B cell (primary cell): ENCODE measurements at places on chromosomes 16 and 17.

DNA sequence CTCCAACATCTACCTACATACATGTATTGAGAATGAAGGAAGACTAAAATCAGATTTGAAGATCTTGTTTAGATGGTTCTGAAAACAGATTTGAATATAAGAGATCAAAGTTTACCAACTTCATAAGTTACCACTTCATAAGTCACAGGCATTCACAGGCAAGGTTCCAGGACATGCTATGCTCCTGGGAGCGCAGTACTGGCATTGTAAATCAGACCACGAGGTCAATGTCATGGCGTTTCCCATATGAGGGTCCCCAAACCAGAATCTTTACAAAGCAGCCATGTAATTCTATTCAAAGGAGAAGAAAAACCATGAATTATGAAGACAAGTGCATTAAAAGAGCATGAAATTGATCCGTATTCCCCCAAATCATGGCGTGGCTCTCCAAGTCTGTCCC lies 3.0 kb downstream of the CDH11 start:
- DNase-seq, result no peak

GRCh38 chr16:79130616-79131015 lies 469.9 kb downstream of the MAF start:
- no peak for DNase-seq

- no peak for DNase-seq
Measured at GRCh38 chr17:64017381-64017980, 3.0 kb downstream of the ICAM2 start.

DNA sequence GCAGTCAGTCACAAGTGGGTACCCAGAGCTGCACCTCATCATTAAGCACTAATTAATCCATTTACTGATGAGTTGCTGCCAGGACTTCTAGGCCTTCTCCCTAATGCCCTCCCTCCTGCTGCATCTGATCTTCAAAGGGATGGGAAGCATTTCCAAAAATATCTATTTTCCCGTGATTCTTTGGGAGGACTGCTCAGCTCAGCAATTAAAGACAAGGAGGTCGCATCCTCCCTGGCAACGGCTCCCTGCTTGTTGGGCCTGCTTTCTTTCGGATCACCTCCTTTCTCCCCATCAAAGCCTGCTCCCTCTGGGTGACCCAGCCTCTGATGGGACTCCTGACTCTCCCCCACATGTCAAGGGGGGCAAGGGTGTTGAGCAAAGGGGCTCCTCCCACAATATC lies 26.0 kb upstream of the SPPL2C start:
- no peak for DNase-seq

GRCh38 chr16:2948807-2949704 lies 15.0 kb upstream of the KREMEN2 start:
- no peak for DNase-seq

DNA sequence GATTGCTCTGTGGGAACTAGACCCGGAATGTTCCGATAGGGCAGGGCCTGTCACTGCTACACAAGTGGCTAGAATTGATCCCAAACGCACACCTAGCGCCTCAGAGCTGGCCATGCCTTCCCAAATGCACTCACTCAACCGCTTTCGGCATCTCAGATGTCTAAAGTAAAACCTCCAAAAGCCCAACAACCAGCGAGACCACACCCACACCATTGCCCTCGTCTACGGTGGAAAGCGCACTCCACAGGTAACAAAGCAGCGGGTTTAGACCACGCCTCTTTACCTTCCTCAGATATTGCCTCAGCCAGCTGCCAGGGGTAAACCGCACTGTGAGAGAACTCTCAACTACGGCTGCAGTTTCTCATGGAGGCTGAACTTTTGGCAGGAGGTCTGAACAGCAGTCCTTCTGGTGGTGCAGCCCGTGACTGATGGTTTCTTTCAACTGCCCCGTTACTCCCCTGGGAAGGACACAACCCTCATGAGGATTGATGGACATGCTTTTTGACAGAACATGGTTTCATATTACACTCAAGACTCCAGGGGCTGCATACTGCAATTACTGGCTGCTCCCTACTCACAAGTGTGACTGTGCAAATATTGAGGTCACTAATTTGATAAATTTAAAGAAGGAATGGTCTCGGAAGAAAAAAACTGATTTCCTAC lies 34.5 kb downstream of the USP7 start:
- DNase-seq, result no peak

GRCh38 chr17:27621536-27621935 lies 9.5 kb upstream of the LGALS9 start:
- DNase-seq, result no peak

- DNase-seq, result peak; percentile 44
Measured at GRCh38 chr17:57874434-57875289, 24.8 kb upstream of the MRPS23 start.

DNA sequence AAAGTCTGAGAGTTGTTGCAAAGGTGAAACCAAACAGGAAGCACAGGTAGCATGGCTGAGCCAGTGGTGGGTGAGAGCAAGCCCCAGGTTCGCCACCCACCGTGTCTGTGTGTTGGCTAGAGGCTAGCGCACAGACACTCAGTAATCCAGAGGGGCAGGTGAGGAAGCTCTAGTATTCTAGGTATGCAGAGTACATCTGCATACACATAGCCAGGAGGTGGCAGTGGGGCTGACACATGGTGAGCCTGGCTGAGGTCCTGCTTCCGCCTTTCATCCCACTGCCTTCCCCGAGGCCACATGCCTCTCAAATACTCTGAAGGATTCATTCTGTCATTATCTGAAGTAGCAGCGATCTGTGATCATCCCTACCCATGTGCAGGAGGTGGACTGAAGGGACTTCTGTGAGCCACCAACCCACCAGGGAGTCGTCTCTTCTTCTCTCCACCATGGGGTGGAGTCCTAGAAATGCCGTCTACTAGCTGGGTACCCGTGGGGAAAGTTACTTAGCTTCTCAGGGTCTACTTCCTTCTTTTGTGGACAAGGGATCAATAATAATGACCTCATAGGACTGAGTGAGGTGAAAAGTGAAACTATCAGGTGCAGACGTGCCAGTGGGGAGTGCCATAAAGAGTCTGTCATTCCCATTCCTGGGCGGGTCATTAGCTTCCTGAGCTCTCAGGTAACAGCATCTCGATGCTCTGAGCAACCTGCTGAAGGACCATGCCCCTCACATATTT lies 36.0 kb upstream of the ICAM2 start:
- peak; percentile 71 for DNase-seq

DNA sequence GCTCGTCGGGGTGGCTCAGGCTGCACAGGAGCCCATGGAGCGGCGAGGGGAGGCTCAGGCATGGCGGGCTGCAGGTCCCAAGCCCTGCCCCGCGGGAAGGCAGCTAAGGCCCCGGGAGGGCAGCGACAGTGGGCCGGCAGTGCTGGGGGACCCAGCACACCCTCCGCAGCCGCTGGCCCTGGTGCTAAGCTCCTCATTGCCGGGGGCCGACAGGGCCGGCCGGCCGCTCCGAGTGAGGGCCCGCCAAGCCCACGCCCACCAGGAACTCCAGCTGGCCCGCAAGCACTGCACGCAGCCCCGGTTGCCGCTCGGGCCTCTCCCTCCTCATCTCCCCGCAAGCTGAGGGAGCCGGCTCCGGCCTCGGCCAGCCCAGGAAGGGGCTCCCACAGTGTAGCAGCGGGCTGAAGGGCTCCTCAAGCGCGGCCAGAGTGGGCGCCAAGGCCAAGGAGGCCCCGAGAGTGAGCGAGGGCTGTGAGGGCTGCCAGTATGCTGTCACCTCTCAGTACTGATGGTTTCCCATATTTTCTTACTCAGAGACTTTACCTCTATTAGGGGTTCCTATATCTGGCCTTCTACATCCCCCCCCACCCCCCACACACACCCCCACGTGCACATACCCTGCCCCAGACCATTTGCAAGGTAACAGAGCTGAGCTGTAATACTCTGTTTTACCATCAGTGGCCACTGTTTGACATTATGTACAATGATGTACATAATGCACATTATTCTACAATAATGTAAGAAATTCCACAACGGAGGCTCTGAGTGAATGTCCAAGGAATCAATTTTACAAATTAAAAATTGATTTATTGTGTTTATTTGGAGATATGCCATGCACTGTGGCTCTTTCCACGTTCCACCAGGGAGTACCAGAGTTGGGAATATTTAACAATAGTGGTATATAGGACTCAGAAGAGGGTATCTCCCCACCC lies 3.7 kb upstream of the VAT1L start:
- DNase-seq, result no peak

- DNase-seq, result no peak
Measured at GRCh38 chr16:16924613-16925012, 545.7 kb downstream of the NPIPA7 start.

- DNase-seq, result no peak
Measured at GRCh38 chr16:13919330-13919682, 648 bp upstream of the ERCC4 start.

GRCh38 chr16:31430380-31431052 lies 2.4 kb upstream of the COX6A2 start:
- DNase-seq, result no peak

DNA sequence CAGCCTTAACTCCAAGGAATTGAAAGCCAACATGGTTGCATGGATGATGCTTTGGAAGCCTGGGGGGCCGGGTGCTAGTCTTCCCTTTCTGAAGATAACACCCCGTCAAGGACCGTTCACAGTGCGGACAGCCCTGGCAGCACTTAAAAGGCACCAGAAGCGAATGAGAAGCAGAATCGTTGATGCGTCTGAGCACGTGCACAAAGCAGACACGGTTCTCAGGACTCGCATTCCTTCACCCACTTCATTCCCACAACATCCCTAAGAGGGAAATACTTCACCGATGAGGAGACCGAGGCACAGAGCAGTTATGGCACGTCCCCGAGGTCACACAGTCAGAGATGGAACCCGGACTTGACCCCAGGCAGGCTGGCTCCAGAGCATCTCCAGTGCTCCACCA lies 14.2 kb downstream of the TRPV1 start:
- DNase-seq, result no peak

DNA sequence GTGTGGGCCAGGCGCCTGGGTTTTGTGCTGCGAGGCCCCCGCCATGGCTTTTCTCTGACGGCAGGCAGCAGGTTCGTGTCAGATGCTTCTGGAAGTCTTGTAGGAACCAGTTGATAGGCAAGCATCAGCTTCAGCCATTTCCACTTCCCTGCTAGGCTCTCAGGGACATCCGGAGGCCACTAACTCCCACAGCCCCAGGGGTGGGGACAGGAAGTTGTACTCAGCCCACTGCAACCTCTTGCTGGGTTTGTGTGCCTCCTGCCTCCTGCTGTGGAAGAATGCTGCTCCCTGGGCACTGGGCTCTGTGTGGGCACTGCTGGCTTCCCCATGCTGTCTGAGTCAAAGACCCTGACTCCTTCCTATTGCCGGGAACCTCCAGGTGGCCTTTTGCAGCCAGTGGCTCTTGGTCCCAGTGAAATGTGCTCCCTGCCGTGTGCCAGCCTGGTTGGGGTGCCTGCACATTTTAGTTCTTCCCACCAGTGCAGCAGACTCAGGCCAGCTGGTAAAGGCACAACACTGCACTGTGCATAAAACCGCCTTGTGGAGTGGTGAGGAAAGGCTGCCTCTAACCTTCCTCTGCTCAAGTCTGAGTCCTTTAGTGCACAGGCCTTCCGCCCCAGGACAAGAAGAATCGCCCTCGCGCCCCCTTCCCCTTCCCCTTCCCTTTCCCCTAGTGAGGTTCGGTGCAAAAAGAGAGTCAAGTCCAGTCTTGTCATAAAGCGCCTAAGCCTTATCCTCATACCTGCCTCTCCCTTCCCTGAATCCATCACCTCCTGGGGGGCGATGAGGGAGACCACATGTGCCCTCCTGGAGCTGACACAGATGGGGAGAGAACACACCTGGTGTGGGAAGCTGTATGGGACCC lies 16.6 kb downstream of the LDHD start:
- no peak for DNase-seq

DNA sequence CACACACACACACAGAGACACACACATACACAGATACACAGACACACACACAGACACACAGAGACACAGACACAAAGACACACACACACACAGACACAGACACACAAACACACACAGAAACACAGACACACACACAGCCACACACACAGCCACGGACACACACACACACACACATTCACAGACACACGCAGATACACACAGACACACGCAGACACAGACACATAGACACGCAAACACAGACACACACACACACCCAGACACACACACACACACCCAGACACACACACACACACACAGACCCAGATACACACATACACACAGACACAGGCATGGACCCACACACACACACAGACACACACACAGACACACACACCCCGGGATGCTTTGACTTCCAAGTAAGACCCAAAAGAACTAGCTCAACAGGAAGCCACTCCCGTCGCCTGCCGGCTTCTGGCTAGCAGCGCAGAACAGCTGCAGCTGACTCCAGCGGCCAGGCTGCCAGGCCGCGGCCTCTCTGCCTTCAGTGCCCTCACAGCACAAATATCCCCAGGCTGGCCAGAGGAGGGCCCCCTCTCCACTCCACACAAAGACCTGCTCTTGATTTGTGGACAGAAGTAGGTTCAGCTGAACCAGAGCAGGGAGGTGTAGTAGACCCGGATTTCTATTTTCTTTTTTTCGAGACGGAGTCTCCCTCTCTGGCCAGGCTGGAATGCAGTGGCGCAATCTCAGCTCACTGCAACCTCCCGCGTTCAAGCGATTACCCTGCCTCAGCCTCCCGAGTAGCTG lies 6.0 kb upstream of the CHRNE start:
- DNase-seq, result peak; percentile 84

DNA sequence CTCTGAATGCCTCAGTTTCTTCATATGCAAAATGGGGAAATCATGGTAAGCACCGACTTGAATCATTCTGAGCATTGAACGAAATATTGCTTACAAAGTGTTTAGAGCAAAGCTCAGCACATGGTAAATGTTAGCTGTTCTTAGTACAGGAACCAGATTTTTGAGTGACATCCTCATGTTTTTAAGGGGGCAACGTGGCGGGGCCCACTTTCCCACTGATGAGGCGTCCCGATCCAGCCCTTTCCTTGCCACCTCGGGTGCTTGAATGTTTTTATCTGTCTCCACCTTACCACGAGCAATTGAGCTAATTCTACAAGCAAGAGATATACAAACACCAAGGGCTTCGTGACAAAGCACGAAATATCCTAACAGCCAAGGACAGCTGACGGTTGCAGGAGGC lies 49.9 kb downstream of the ELAC2 start:
- DNase-seq, result no peak

- peak; percentile 82 for DNase-seq
Measured at GRCh38 chr17:39239640-39240314, 14.0 kb upstream of the STAC2 start.

DNA sequence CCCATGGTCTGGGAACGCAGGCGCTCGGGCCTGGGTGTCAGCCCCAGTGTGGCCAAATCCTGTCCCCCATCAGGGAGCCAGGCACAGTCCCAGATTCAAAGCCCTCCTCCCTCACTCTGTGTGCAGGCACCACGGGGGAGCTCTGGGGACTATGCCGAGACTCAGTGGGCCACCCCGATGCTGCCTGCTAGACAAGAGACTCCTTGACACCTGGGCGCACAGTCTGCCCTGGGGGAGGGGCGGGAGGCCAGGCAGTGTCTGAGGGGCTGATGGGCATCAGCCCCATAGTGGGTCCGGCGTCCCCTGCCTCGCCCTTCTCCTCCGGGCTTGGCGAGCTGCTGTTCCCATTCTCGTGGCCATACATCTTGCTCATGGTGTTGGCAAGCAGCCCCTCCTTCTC lies 8.5 kb upstream of the CD79B start:
- no peak for DNase-seq

DNA sequence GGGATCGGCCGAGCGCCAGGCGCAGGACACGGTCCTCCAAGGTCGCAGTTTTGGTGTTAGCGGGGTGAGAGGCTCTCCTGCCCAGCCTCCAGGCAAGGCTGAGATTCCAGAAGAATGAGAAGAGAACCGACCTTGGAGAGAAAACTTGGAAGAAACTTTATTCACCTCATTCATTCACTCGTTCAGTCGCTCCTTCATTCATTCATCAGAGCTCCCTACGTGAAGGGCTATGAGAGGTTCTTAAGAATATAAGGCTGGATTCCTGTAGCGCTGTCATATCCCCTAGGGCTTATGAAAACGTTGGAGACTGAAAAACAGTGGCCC lies 991 bp upstream of the MYH10 start:
- DNase-seq, result no peak
